IPS DF 6.9 (cell line): ENCODE measurements at places on chromosomes 7 and 10.

DNA sequence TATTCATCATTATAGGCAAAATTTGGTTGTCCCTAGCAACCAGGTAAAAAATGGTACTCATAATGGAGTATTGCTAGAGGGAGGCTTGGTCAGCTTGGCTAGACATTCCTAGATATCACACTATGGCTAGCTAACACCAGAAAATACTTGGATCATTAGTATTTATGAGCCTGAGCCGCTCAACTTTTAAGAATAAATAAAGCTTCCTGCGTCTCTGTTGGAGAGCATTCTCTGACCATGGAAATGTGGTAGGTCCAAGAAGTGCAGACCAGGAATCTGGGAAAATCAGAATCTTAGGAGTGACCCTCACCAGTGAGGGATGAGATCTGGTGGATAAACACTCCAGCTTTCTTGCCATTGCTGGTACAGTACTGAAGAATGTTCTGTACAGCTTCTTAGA, 157.6 kb upstream of the AGR3 start:
- H3K4me3 ChIP-seq = no peak overlapping the region
- H3K4me1 ChIP-seq = no peaks in the 10 kb centered on the region
- H3K36me3 ChIP-seq = no peaks in the 10 kb centered on the region
- H3K27me3 ChIP-seq = no peaks in the 10 kb centered on the region

DNA sequence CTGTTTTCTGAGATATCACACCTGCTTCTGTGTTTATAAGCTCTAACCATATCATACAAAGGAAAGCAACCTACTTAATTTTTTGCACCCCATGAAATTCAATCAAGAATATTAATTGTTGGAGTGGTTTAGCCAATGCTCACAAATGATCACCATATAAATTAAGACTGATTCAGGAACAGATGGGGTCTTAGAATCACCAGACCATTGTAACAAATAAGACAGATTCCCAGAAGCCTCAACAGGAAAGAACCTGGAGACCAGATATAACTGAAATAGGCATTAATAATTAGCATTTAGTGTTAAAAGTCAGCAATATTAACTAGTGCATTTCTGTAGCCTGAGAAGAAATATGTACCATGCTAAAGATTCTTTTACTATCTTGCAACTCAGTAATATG, 73.6 kb downstream of the SLC13A1 start:
- H3K27me3 ChIP-seq = no peaks in the 10 kb centered on the region
- H3K36me3 ChIP-seq = no peaks in the 10 kb centered on the region
- no peak overlapping the region for H3K4me3 ChIP-seq
- no peaks in the 10 kb centered on the region for H3K4me1 ChIP-seq
- no peak for DNase-seq
- no peak overlapping the region for H3K27ac ChIP-seq

- peaks cover 2% of the 10 kb centered on the region for H3K4me1 ChIP-seq
- H3K27me3 ChIP-seq = no peaks in the 10 kb centered on the region
- no peaks in the 10 kb centered on the region for H3K36me3 ChIP-seq
- no peak for DNase-seq
- no peak overlapping the region for H3K27ac ChIP-seq
Observed at GRCh38 chr7:24730018-24730369, 27.3 kb downstream of the GSDME start.

DNA sequence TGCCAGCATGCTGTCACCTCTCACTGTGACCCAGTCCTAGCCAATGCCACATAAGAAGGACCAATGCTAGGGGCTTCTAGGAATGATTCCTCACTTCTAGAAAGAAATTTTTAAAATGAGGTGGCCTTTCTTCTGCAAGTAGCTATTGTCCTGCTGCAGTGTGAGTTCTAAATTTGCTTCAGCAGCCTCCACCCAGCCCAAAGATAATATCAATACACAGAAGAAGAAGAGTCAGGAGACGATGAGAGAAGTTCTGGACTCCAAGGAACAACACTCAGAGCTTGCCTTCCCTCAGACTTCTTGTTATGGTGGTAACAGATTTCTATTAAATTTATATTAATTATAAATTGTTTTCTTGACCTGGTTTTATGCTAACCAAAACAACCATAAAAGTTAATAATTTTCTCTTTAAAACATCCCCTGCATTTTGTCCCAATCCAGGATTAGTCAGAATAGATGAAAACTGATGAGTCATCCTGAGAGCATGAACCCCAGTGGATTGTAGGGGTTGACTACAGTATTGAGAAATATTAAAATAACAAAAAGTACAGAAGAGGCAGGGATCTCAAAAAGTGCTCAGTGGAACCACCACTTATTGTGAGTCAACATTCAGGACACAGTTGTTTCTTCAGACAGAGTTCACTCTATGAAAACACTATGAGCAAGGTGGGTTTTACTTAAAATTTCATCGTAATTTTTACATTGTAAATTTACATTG, 29.6 kb upstream of the AKR1C2 start:
- H3K27me3 ChIP-seq = no peaks in the 10 kb centered on the region
- no peaks in the 10 kb centered on the region for H3K36me3 ChIP-seq
- DNase-seq = no peak

DNA sequence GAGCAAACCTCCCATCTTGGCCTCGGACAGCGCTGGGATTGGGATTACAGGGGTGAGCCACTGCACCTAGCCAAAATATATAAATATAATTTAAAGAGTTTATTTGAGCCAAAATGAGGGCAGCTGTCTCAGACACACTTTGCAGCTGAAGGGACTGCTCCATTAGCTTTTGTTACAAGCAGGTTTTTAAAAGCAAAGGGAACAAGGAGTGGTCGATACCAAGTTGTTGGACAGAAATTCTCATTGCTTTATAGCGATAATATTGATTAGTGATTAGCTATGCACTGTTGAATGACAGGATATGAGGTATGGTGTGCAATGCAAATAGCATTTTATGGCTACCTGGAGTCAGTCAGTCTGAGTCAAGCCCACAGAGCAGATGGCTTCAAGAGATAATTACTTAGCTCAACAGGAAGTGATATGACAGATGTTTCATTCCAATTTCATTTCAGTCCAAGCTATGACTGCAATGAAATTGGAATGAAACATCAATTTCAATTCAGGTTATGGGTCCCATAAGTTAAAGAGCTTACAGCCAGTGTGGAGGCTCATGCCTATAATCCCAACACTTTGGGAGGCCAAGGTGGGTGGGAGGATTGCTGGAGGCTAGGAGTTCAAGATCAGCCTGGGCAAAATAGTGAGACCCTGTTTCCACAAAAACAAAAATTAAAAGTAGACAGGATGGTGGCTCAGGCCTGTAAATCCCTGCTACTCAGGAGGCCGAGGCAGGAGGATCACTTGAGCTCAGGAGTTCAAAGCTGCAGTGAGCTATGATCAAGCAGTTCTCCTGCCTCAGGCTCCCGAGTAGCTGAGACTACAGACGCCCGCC, 23.1 kb downstream of the TYW1 start:
- H3K4me3 ChIP-seq = no peak overlapping the region
- H3K36me3 ChIP-seq = peaks cover 2% of the 10 kb centered on the region; the same call in 1 of the 2 replicates
- H3K4me1 ChIP-seq = no peaks in the 10 kb centered on the region

DNA sequence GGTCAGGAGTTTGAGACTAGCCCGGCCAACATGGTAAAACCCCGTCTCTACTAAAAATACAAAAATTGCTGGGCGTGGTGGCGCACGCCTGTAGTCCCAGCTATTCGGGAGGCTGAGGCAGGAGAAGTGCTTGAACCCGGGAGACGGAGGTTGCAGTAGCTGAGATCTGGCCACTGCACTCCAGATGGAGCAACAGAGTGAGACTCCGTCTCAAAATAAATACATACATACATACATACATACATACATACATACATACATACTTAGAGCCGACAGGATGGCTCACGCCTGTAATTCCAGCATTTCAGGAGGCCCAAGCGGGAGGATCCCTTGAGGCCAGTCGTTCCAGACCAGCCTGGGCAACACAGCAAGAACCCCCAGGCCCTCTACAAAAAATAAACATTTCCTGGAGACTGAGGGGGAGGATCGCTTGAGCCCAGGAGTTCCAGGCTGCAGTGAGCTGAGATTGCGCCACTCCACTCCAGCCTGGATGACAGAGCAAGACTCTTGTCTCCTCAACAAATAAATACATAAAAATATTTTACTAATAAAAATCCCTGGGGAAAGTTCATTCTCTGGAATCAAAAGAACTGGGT, 90.9 kb upstream of the TNRC18 start:
- no peak overlapping the region; the same call in 1 of the 2 replicates for H3K4me3 ChIP-seq
- H3K27me3 ChIP-seq = no peaks in the 10 kb centered on the region
- DNase-seq = no peak
- no peaks in the 10 kb centered on the region for H3K4me1 ChIP-seq

DNA sequence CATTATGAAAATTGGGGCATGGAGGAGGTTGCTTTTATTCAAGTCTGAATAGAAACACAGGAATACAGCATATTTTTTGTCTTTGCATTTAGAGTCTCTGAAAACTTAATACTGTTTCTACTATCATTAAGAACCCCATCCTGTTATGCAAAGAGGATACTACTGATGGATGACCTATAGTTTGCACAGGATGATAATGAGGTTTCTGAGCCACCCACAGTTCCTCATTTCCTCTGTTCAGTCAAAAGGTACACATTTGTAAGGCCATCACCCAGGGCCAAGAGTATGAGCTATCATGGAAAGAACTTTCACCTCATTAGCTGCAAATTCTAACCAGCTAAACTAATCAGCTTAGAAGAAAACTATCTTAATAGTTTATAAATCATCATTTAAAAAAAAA, 213.0 kb upstream of the CHRM2 start:
- no peak overlapping the region for H3K4me3 ChIP-seq
- no peaks in the 10 kb centered on the region for H3K4me1 ChIP-seq
- no peak overlapping the region for H3K27ac ChIP-seq

GRCh38 chr10:110376021-110376766, 71.5 kb upstream of the SMNDC1 start:
- no peak for DNase-seq
- H3K27me3 ChIP-seq = no peaks in the 10 kb centered on the region
- no peaks in the 10 kb centered on the region; the same call in 1 of the 2 replicates for H3K4me1 ChIP-seq
- H3K36me3 ChIP-seq = no peaks in the 10 kb centered on the region

DNA sequence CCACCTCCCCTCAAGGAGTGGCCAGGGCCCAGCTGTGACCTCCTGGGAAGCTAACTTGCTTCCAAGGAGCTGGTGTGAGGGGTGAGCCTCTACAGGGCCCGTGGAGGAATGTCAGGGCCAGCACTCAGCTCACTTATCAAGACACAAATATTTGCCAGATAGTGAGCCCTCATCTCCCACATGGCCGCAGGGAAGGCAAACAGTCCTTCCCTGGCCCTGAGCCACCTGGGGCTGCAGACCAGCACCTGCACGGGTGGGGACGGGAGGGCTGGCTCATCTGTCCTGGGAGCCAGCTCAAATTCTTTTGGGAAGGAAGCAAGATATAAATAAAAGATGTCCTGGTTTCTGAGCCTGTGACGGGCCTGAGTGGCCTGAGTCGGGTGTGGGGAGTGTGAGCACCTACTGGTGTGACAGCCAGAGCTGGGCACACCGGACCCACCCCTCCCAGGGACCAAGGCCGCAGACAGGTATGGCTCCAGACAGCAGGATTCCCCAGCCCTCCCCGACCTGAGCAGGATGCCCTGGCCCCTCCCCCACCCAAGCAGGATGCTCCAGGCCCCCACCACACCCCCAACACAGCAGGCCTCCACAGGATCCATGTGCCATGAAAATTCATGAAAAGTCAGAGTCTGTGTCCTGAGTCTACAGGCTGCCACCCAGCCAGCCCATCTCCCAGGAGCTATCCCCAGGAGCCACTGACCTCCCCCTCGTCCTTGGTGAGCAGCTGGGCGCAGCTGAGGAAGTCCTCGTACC, 148.0 kb downstream of the MAPK8 start:
- H3K36me3 ChIP-seq = 0 out of 2 replicates have a peak, but pooled peaks cover 6% of the 10 kb centered on the region
- H3K27me3 ChIP-seq = no peaks in the 10 kb centered on the region
- H3K27ac ChIP-seq = no peak overlapping the region
- no peak overlapping the region for H3K4me3 ChIP-seq
- H3K4me1 ChIP-seq = peaks cover 7% of the 10 kb centered on the region

DNA sequence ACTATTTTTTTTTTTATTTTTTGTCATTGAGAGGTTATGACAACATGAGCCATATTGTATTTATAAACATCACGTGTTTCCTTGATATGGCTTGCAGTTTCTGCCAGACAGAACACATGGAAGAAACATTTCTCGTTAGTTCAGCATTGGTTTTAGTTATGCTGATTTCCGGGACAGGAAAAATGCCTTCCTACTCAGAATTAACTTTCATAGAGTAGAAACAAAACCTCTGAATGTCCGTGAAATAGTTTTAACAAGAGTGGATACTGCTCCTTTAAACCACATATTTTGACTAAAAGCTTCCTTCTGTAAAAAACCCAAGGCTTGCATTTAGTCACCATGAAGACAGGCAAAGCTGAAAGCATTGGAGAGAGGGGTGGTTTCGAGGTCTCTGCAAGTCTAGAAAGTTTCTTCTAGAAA, 240.4 kb downstream of the KIAA1217 start:
- no peak for DNase-seq
- H3K36me3 ChIP-seq = no peaks in the 10 kb centered on the region
- H3K27me3 ChIP-seq = no peaks in the 10 kb centered on the region
- H3K27ac ChIP-seq = no peak overlapping the region
- H3K4me1 ChIP-seq = peaks cover 1% of the 10 kb centered on the region; the same call in 1 of the 2 replicates

GRCh38 chr7:116661865-116662264, 10.1 kb upstream of the MET start:
- no peaks in the 10 kb centered on the region for H3K4me1 ChIP-seq
- no peak overlapping the region for H3K27ac ChIP-seq
- no peaks in the 10 kb centered on the region for H3K27me3 ChIP-seq

GRCh38 chr10:42553064-42553407, 85.3 kb downstream of the ZNF33B start:
- peak overlapping the region; percentile 48; the same call in 1 of the 2 replicates for H3K4me3 ChIP-seq
- DNase-seq = no peak
- H3K27me3 ChIP-seq = no peaks in the 10 kb centered on the region
- no peak overlapping the region for H3K27ac ChIP-seq
- no peaks in the 10 kb centered on the region for H3K36me3 ChIP-seq

DNA sequence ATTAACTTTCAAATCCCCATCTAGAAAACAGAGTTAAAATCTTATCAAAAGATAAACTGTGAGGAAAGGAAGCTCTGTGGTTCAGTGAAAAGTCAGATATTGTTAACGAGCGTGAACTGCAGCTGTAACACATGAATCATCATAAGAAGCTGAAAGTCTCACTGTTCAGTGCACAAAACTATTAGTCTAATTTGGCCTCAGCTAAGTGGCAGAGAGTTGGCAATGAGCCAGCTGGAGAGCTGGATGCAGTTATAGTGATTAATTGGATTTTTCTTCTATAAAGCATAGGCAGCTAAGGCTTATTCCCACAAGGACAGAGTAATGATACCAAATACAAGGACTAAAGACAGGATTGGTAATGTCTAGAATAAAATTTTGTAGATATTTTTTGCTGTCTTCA, 101.1 kb upstream of the ABCB5 start:
- no peaks in the 10 kb centered on the region for H3K27me3 ChIP-seq
- H3K4me3 ChIP-seq = no peak overlapping the region
- H3K36me3 ChIP-seq = no peaks in the 10 kb centered on the region
- H3K27ac ChIP-seq = no peak overlapping the region
- no peaks in the 10 kb centered on the region for H3K4me1 ChIP-seq

DNA sequence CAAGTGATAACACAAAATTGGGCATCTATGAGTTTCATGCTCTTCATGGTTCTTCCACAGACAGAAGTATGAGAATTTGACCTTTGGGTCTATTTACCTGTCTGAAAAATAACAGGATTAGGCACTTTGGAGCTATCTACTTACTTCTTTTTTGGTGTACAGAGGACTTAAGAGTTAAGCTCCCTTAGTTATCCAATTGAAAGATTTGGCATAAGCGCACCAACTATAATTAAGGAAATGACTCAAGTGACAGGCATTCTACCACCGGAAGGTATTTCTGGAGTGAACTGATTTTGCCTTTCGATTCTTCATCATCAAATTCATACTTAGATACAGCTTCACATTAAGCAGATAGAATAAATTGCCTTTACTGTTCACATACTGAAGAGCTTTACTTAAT, 43.9 kb downstream of the IFIT5 start:
- H3K27me3 ChIP-seq = no peaks in the 10 kb centered on the region
- no peaks in the 10 kb centered on the region for H3K4me1 ChIP-seq
- no peaks in the 10 kb centered on the region for H3K36me3 ChIP-seq
